ENCODE measurements at places on chromosomes 6 and 20.

- no peak for DNase-seq
Observed at GRCh38 chr6:81969814-81970213, 217.3 kb upstream of the TENT5A start.

DNA sequence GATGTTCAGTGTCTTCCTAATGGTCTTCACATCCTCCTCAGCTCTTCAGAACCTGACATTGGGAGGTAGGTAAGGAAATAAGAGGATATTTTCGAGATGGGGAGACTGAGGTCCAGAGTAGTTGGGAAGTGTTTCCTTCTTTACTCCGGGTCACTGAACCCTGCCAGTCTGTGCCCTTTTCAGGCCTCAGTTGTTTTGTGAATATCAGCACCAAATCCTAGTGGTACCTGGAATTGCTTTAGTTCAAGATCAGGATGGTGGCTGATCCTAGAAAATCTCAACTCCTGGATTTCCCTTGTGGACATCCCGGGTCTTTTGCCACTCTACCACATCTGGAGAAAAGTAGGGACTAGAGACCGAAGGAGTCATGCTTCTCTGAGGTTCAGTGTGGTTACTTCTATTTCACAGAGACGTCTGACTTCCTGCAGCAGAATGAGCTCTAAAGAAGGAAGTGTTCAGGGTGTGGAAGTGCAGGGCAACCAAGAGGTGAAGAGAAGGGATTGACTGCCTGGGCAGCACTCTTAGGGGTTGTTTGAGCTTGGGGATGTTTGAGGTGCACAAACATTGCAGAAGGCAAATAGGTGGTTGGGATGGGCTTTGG lies 995 bp downstream of the STK4 start:
- no peak for DNase-seq

DNA sequence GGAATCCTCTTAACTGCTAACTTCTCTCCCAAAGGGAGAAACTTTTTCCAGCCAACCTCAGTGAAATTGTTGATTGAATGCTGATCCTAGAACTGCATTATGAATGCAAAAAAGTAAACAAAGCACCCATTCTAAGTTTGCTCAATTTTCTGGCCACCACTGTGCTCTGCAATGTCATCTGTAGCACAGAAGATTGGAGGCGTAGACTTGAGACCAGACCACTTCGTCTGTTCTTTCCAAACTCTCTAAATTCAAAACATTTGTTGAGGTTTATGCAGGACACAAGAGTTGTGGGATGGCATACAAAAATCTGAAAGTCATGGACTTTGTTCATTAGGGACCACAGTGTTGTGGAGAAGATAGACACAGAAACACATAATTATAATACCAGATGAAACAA lies 11.1 kb upstream of the TSPYL1 start:
- DNase-seq, result no peak

DNA sequence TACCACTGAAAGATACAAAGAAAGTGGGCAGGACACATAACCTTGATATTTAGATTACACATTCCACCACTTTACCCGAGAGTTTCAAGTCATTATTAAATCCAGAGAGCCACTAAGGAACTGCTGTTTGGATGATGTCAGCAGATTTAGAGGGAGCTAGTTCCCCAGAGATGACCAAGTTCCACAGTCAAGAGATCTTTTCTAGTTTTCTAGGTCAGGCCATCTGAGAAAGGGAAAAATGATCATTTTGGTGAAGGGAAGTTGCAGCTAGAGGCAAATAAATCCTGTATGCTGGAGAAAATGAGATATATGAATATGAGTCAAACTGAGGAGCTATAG lies 147.8 kb downstream of the HS3ST5 start:
- DNase-seq, result no peak

- DNase-seq, result no peak
Observed at GRCh38 chr6:90131125-90131524, 165.5 kb downstream of the BACH2 start.

GRCh38 chr6:155212106-155212505 lies 51.7 kb upstream of the CLDN20 start:
- DNase-seq, result no peak

DNA sequence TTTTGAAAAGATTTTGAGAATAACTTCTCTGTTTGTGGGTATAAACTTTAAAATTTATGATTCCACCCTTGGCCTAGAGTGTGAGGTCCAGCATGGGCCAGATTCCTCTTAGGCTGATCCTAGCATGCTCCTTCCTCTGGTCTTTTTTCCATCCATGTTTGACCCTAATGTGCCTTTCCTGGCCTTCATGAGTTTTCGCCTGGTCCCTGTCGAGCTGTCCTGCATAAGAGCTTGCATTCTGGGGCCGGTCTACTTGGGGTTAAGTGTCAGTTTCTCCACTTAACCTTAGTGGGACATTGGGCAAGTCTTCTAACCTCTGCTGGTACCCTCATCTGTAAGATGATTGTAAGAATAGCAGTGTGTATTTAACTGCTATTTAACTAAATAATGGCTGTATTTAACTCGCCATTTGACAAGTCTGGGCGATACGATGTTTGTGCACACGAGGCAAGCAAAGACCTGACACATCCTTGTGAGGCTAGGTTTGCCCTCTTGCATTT lies 40.7 kb upstream of the TAGAP start:
- DNase-seq, result no peak

DNA sequence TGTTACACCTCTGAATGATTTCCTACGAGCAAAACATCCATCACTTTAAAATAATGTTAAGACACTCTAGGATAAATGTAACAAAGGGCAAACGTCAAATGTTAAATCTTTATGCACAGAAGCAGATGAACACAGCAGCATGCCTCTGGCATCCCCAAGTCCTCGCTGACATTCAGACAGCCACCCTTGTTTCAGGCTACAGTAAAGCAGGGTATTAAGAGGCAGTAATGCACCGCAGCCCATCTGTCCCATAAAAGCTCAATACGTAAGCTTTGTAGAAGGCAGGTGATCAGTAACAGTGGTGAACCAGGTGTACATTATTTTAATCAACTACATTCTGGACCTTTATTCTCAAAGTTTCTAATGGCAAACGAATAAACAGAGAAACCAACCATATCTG lies 64.8 kb downstream of the PPP1R3G start:
- no peak for DNase-seq

GRCh38 chr20:38346741-38347140 lies 459 bp downstream of the LBP start:
- no peak for DNase-seq

DNA sequence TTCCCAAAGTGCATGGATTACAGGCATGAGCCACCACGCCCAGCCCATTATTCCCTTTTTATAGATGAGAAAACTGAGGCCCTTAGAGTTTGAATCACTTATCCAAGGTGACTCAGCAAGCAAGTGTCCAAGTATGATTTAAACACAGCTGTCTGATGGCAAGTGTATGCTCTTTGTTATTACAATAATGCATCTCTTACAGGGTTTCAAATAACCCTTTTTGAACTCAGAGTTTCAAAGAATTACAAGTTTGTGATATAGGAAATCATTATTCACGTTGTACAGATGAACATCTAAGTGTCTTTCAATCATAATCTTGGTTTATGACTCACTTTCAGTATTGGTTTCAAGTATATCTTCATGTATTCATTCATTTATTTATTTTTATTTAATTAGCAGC lies 63.0 kb downstream of the CD83 start:
- DNase-seq, result no peak
